ENCODE measurements at places on chromosomes 2 and 18. TPM values are rescaled to one million over a fixed set of nuclear protein-coding genes. Genes with fewer than 3 reads are reported as not detected.
A peak's percentile ranks its signal among the peaks of the same experiment; 100 is the strongest.

LOXHD1 gene
- polyA plus RNA-seq, result 3.6 TPM

CCDC121 gene
- polyA plus RNA-seq, result 6.9 TPM

SP5 gene
- 3.8 TPM for polyA plus RNA-seq

CFC1 gene
- polyA plus RNA-seq, result not detected

ABCG8 gene
- polyA plus RNA-seq, result not detected

DNA sequence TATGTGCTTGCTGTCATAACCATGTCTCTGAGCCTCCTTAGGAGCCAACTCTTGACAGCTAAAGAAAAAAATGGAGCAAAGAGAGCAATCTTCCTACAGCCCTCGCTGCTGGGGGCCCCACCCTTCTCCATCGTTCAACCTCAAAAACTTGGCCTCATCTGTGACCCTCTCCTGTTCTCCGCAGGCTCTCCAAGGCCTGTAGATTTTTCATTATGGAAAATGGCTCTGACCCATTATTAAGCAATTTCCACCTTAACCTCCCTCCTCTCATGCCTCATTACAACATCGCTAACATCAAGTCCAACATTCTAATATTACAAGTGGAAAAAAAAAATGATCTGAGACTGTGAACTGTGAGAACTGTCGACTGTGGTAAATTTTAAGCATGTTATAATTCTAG lies 98.7 kb downstream of the SLC8A1 start:
- no peak for DNase-seq

DNA sequence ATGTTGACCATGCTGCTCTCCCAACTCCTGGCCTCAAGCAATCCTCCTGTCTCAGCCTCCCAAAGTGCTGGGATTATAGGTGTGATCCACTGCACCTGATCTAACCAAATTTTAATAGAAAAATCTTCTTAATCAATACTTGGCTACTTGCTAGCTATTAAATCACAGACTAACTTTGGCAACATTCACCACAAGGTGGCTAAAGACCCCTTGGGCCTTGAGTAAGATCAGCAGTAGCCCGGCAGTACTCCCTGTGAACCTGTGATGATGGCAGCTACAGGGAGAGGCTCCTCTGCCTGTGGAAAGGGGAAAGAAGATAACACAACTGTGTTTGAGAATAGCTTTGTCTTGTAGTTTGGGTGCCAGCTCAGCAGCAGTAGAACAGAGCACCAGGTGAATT lies 102.9 kb downstream of the SLC39A10 start:
- DNase-seq, result no peak

DNA sequence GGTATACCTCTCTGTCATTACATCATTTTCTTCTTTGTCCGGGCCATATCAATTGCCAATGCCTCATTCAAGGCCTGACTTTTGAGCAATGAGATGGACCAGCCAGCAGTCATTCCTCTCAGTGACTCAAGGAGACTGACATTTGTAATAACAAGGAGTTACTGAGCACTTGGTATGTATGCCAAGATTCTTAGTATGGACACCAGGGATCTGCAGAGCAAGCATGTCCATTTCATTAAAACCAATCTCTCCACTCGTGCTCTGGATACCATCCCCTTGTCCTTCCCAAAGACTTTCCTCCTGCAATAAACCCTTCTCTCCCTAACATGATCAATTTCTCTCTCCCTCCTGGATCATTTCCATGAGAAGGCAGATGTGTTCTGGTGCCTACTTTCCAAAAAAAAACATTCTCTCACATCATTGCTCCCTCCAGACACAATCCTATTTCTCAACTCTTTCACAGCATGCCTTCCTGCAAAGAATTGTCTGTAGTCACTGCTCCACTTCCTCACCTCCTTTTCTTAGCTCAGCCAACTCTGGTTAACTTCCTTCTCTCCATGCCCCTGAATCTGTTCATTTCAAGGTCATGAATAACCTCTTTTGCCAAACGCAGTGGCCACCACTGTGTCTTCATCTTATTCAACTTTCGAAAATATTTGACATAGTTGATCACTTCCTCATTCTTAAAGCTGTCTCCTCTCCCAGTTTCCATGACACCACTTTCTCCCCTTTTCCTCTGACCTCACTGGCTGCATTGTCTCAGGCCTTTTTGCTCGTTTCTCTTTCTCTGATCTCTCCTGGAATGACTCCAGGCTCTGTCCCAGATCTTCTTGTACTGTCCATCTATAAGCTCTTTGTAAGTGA lies 102.8 kb upstream of the CYP1B1 start:
- peak; percentile 85 for DNase-seq

GRCh38 chr18:11256251-11256650 lies 106.9 kb upstream of the PIEZO2 start:
- DNase-seq, result no peak

GRCh38 chr2:71552861-71553301 lies 99.5 kb downstream of the DYSF start:
- DNase-seq, result no peak

DNA sequence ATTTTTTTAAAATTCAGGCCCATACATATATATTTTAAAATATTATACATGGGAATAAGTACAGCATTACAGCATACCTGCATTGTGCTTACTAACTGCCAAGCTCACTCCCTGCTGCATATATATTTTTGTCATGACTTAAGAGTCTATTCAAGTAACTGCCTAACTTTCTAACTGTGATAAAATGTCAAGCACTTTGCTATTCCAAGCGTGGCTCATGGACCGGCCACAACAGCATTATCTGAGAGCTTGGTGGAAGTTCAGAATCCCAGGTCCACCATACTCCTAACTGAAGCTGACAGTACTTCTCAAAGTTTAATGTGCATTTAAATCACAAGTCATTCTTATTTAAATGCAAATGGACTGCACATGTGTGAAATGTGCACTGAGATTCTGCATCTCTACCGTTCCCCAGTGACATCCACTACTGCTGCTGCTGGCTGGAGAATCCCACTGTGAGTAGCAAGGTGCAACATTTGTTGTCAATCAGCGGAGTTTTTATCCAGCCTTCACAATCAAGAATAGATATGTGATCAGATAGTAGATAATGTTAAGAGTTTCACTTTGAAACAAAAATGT lies 79.1 kb downstream of the DYM start:
- no peak for DNase-seq

GRCh38 chr2:19020144-19021099 lies 338.0 kb downstream of the OSR1 start:
- DNase-seq, result no peak

- no peak for DNase-seq
Observed at GRCh38 chr2:170814533-170815230, 2.0 kb upstream of the GAD1 start.

DNA sequence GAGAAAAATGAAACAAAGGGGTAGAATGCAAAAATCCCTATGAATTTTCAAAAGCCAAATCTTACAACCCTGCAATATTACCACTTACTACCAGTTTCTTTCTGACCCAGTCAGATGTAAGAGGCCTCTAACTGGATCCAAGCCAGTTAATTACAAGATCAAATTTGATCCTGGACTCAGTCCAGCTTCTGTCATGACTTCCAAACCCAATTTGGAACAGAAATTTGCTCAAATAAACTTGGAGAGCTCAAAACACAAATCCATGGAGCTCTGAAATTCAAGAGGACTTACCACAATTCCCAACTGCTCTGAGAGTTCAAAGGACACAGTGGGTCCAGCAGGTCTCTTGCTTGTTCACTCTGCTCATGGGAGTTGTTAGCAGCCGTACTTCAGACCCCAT lies 1271.7 kb upstream of the SLC39A10 start:
- no peak for DNase-seq

GRCh38 chr2:20649576-20649975 lies 1.3 kb downstream of the HS1BP3 start:
- no peak for DNase-seq

DNA sequence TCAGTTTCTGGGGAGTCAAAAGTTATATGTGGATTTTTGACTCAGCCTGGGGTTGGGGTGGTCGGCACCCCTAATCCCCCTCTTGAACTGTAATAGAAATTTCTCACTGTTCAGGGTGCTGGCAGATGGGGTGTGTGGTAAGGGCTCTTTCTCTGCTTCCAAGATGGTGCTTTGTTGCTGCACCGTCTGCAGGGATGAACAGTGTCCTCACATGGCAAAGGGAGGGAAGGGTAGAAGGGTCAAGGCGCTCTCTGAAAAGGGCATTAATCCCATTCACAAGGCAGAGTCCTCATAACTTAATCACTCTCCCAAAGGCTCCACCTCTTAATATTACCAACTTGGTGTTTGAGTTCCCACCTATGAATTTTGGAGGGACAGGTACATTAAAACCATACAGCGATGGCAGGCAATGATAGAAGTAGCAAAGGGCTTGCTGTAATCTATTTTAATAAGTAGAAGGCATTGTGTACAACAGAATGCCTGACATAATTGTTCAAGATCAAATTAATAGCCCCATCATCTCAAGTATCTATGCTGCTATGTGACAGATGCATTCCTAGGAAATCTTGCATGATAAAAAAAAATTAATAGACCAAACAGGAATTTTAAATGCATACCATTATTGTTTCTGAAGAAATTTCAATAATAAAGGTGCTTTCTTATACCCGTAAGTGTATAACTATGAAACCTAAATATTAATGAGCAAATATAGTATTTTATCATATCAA lies 28.1 kb downstream of the MMADHC start:
- DNase-seq, result no peak

- DNase-seq, result no peak
Observed at GRCh38 chr2:30318987-30319782, 87.9 kb downstream of the LBH start.

DNA sequence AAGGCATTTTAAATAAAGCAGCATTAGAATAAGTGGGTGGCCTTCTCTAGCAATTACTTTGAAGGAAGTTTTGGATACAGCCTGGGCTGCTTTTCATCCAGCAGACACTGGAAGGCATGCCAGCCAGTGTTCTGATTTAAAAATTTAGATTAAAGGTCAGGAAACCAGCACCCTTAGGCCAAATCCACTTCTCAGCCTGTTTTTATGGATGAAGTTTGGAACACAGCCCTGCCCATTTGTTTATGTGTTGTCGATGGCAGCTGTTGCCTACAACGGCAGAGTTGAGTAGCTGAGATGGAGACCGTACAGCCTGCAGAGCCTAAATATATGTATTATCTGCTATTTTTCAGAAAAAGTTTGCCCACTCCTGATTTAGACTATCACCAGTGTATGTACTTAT lies 313.6 kb upstream of the ACVR2A start:
- DNase-seq, result no peak

GRCh38 chr2:224069172-224069571 lies 30.1 kb upstream of the SERPINE2 start:
- DNase-seq, result no peak

GRCh38 chr18:33116376-33116775 lies 324.1 kb downstream of the CCDC178 start:
- DNase-seq, result peak; percentile 7

DNA sequence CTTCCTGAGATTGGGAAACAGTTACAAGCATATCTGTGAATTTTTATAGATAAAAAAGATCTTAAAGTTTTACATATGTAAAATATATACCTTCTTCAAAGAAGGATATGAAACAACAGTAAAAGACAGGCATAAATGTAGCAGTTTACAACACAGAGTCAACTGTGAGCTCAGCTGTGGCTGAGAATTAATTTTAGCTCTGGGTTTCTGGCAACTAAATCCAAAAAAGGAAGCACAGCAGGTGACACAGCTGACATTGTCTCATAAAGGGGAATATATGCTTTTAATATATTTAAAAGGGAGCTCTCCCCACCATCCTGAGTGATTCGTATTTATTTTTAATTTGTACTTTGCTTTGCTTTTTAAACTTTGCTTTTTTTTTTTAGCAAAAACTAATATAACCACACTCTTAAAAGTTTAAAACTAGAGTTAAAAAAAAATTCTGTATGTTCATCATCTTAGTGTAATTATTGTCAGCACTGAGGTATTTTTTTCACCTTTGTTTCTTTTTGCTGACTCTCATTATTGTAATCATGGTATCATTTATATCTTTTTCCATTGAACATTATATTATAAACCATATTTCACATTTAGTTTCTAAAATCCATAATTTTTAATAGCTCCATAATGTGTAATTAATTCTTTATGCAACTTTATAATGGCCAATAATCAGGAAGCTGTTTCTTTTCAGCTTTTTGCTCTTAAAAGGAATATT lies 6.7 kb downstream of the TUBB6 start:
- no peak for DNase-seq

GRCh38 chr18:44526705-44527415 lies 153.8 kb upstream of the SETBP1 start:
- no peak for DNase-seq

DNA sequence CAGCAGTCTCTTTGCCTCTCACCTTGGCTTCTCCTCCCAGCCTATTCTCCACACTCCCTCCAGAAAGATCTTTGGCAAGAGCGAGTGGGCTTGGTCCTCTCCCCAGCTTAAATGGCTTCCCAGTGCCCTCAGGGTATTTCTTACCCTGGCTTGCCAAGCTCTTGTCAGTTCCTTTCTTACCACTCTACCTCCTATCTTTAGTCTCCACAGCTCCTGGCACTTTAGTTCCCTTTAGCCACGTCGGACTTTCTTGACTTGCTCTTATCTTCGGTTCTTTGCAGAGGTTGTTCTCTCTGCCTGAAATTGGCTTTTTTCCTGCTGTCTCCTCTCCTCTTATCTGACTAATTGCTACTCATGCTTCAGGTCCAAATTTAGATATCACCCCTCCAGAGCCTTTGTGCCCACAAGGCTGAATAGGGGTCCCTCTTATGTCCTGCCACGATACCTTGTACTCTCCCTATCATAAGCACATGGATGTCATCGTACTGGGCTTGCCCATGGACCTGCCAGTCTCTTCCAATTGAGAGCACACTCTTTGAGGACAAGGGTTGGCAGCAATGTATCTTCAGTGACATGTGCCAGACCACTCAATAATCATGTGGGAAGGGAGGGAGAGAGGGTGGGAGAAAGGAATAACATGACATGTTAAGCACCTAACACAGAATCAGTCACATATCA lies 131.7 kb upstream of the CTAGE1 start:
- DNase-seq, result no peak

DNA sequence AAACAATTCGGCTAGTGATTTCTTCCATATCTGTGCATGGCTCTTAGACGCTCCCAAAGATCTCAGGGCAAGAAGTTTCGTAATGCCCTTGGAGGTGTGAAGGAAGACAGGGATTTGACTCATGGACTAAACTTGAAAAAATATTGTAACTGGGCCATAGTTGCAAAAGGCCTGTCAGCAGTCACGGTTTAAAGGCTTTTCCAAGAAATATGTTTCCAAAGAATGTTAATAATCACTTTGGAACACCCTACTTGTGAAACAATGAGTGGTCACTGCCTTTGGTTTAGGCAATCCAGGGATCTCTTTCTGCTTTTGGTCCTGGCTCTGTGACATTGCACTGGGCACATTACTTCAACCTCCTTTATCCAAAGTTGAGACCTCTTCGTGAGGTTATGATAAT lies 102.5 kb upstream of the RASGRP3 start:
- no peak for DNase-seq

Measured in muscle of back (tissue), 13 donors.